Lower lobe of right lung (tissue), 2 donors: ENCODE measurements at places on chromosomes 3 and 15. TPM values are rescaled to one million over a fixed set of nuclear protein-coding genes. Genes with fewer than 3 reads are reported as not detected.

NR1I2 gene
- 0.21 TPM for total RNA-seq

CDC25A gene
- 0.83 TPM for total RNA-seq

DCBLD2 gene
- 36.5 TPM for total RNA-seq

DNA sequence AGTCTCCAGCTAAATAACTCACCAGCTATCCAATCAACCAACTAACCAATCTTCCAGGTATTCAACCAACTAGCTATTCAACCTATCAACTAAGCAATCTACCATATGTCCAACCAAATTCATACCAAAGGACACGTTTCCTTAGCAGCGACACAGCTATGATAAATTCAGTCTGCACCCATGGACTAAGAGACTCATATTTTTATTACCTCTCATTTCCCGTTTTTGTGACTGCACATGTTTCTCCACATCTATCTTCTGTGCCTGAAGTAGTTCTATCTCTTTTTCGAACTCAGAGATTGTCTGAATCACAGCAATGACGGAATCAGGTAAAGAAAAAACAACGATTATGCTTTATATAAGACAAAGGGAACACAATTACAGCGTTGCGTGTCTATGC, 34.0 kb upstream of the GNB5 start:
- no peak for DNase-seq

GRCh38 chr15:73589766-73590165, 43.4 kb downstream of the NPTN start:
- DNase-seq: no peak

DNA sequence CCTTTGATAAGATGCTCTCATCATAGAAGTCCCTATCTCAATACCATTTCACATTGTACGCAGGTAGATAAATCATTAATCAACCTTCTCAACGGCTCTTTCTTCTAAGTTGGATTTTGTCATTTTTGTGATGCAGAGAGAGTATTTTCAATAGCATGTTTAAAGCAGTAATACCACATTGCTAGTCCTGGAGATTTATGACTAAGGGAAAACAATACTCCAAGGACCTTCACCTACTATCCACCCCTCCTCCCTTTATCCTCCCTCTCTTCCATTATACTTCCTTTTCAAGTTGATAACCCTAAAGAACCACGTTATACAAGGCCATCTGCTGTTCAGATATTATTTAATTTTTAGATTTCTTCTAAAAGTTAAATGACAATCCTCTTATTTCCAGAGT, 65.3 kb upstream of the CHMP2B start:
- no peak for DNase-seq

DNA sequence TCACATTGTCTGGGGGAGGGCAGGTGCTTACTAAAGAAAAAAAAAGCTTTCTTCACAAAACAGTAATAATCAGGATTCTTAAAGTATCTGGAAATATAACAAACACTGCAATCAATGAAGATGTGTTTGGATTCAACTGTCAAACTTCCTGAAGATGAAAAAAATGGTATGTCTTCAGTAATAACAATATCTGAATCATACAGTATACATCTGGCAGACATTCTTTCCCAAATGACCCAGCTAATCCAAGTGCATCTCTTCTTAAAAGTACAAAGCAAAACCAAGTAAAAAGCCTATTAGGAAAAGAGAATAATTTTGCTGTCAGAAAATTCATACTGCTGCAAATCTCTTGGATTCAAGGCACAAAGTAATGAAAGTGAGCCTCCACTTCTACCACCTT, 145.0 kb upstream of the MCTP2 start:
- no peak for DNase-seq

GRCh38 chr3:120506828-120507774, 56.3 kb upstream of the FSTL1 start:
- DNase-seq: no peak

- DNase-seq: no peak
Observed at GRCh38 chr3:171309906-171310359, 150.3 kb downstream of the TNIK start.

GRCh38 chr3:5138214-5138981, 16.3 kb downstream of the ARL8B start:
- no peak for DNase-seq

DNA sequence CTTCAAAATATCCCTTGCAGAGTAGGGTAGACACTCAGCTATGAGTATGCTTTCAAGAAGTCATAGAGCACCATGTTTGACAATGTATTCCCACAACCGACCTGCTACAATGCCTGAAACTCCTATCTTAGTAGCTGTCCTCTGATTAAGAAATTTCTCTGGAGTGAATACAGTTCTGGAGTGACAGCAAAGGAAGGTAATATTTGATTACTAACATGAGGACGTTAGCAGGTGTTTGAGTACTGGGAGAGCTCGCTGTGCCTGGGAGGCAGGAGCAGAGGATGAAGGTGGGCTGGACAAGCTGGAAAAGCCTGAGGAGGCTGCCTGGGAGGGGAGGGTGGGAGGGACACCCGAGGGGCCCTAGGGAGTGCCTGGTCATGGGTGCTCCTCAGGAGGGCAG, 42.9 kb downstream of the PARP15 start:
- no peak for DNase-seq

GRCh38 chr3:67907735-67908134, 253.3 kb upstream of the SUCLG2 start:
- DNase-seq: no peak
